ENCODE measurements at places on chromosomes 1 and 21.

DNA sequence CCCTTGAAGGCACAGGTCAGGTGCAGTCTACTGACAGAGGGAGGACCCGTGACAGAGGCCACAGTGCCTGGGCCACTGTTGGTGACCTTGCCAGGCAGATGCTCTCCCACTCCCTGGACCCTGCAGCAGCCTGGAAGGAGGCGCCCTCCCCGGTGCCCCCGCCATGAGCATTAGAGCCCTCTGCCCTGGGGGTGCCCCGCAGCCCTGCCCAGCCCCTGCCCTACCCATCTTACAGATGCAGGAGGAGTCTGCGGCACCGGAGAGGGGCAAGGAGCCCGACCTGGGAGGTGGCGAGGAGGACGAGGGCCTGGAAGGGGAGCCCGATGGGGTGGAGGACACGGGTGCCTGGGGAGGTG is 9.7 kb upstream of the SMIM1 start:
- no peak for DNase-seq

- DNase-seq: no peak
These were observed 34.2 kb downstream of the LMO4 start for GRCh38 chr1:87362834-87363426.

GRCh38 chr1:231058416-231059109 is 18.5 kb upstream of the FAM89A start:
- no peak for DNase-seq

DNA sequence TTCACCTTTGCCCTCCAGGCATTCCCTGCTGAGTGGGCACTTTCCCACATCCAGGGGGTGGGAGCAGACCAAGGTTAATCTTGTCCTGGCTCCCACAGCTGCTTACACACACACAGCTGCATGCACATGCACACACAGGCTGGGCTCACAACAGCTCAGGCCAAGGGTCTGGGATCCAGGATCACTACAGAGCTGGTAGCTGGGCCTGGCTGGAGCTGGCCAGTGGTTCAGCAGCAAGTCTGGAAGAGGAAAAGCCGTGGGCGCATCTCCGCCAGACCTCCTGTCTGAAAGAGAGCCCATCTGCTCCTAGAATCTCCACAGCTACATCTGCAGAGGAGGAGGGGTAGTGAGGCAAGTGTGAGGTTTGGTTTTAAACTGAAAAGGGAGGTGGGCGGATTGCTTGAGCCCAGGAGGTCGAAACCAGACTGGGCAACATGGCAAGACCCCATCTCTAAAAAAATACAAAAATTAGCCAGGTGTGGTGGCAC is 3.8 kb downstream of the CDK18 start:
- DNase-seq: no peak

DNA sequence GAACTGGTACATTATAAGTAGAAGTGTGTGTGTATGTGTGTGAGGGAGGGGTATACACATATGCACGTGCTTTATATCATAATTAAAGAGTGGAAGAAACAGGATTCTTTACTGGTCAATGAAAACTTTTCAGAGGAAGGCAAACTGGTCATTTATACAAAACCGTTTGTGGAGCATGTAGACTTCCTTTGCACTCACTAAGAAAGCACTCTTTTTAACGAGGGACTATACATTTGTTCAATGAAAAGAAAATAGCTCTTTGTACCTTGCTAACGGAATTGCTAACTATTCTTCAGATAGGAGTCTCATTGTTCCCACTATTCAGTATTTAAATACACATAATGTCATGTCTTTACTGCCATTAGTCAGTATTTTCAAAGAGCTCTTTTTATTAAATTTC is 219.3 kb downstream of the ST6GALNAC3 start:
- no peak for DNase-seq

- no peak for DNase-seq
These were observed 163.9 kb upstream of the LRRC7 start for GRCh38 chr1:69403756-69404320.

Measured in MG63 (cell line).